ENCODE measurements at places on chromosomes 7 and 10.
A peak's percentile ranks its signal among the peaks of the same experiment; 100 is the strongest.

DNA sequence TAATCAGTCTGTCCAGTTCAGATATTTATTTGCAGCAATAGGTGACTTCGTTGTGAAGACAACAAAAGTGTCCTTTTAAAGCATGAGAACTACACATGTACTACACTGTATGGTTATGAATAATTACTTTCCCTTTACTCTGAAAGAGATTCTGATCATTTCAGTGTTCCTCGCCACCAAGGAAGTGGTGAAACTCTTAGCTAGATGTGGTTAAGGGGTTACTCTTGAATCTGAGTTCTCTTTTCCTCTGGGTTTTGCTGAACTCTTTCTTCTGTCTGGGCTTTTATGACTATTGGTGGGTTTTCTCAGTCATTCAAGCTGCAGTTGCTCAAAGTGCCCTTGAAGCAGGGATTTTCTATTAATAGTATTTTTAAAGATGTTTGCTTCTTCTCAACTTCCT lies 127.9 kb upstream of the SEM1 start:
- DNase-seq = no peak

DNA sequence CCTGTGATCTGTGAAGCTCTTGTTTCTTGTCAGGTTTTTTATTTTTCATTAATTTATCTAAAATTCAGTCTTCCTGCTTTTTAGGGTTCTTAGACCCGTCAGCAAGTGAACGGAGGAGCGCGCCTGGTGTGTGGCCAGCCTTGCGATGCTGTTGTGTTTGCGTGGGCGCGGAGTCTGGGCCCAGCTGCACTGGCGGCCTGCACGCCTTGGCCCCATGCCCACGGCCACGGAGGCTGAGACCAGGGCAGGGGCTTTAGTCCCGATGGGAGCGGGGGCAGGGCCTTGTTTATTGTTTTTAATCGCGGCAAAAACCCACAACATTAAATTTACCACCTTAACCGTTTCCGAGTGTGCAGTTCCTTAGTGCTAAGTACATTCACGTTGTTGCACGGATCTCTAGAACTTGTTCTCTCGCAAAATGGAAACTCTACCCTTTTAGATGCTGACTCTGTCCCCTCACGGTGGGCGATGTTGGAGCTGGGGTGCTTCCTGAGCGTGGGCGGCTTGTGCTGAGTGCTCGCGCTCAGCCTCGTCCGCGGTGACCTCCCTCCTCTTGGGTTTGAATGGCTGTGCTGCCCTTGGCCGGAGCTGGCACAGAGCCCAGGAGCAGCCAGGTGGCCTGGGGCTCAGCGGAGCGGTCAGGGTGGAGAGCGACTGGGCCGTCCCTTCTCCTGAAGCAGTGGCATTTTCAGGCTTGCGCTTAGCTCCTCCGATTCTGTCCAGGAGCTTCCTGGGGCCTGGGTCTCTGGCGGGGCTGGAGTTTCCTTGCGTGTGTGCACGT lies 69.1 kb downstream of the INPP5A start:
- peak; percentile 87 for DNase-seq

GRCh38 chr7:65809982-65810288 lies 62.9 kb upstream of the VKORC1L1 start:
- no peak for DNase-seq

GRCh38 chr10:10629512-10629911 lies 388.2 kb upstream of the CELF2 start:
- no peak for DNase-seq

DNA sequence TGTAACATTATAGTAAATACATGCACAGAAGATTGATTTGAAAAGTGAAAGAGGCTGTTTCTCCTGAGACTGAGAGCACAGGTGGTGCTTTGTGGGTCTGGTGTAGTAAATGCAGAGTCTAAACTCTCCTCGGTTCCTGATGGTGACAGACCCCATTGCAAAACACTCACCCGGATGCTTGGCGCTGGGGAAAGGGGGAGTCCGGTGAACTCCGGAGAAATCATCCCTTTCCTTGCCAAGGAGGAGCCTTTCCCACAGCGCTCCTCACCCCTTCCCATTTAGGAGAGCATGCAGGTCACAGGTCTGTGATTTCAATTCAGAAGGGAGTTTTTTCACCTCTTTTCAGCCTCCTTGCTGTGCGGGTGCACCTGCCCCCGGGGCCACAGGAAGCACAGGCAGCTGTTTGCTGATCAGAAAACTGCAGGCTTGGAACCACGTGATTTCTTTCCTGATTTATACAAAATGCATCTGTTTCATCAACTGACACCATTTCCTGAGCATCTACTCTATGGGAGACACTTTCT lies 75.6 kb upstream of the LYZL2 start:
- no peak for DNase-seq

DNA sequence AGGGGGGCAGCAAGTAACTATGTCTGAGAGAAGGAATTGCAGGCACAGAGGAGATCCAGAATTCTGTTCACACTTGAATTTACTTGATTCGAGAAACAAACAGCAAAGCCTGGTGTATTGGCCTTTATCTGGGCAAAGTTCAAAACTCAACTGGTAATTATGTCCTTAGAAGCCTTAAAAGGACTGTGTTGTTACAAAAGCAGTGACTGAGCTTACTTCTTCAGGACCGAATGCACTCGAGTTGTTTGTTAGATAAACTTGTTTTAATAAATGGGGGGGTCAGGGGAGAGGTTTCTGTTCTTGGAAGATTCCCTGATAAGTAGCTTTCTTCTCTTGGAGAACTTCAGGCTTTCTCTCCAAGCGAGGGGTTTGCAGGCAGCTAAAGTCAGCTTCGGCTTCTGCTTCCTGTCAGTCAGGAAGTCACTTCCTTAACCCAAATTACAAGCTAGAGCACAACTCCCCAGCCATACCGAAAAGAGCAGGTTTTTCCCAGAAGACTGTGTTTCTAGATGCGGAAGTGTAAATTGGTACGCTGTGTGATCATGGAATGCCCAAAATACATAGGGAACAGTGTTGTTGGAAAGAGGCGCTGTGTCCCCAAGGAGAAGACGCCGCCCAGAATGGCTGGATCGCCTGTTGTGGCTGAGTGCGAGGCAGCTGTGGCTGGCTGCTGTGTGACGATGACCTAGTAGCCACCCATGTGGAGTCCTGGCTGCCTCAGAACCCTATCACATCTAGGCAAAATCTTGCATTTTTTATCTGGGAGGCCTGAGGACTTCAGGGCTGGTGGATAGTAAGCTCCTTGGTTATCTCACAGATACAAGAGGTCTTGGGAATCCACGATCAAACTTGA lies 110.4 kb downstream of the TCF7L2 start:
- DNase-seq = peak; percentile 68

GRCh38 chr7:147096629-147097028 lies 980.0 kb downstream of the CNTNAP2 start:
- DNase-seq = no peak
